ENCODE measurements at places on chromosomes 4 and X.

GRCh38 chrX:39534949-39535348 lies 562.8 kb downstream of the BCOR start:
- no peak for DNase-seq

GRCh38 chr4:176432811-176433540 lies 113.2 kb downstream of the SPCS3 start:
- no peak for DNase-seq

DNA sequence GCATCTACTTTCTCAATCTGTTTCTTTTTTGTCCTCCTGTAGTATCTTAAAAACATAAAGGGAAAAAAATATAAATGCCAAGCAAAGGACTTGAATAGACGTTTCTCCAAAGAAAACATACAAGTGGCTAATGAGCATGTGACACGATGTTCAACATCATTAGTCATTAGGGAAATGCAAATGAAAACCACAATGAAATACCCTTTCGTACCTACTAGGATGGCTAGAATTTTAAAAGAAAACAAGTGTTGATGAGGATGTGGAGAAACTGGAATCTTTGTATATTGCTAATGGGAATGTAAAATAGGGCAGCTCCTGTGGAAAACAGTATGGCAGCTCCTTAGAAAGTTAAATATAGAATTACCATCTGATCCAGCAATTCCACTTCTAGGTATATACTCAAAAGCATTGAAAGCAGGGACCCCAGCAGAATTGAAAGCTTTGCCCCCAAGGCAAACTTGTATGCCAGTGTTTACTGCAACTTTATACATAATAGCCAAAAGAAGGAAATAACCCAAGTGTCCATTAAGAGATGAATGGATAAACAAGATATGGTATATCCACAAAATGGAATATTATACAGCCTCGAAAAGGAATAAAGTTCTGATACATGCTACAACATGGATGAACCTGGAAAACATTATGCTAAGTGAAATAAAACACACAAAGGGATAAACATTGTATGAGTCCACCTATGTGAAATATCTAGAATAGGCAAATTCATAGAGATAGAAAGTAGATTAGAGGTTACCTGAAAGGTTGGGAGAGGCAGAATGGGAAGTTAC lies 138.3 kb downstream of the SH3KBP1 start:
- no peak for DNase-seq

DNA sequence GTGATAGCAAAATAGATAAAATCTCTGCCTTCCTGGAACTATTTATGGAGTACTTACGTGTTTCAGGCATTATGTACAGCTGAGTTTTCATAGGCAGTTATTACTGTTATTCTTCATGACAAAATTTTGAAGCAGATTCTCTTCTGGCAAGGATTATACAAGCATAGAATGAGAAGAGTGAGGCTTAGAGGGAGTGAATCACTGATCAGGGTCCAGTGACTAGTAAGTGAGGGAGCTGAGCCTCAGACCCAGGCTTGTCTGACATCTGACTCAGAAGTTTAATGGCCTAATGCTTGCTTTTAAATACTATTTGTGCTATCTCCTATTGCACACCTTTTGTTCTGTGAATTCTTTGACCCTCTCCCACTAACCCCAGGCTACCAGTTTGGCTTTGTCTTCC lies 110.6 kb downstream of the DTHD1 start:
- no peak for DNase-seq

GRCh38 chrX:65871671-65872311 lies 168.1 kb downstream of the VSIG4 start:
- no peak for DNase-seq

DNA sequence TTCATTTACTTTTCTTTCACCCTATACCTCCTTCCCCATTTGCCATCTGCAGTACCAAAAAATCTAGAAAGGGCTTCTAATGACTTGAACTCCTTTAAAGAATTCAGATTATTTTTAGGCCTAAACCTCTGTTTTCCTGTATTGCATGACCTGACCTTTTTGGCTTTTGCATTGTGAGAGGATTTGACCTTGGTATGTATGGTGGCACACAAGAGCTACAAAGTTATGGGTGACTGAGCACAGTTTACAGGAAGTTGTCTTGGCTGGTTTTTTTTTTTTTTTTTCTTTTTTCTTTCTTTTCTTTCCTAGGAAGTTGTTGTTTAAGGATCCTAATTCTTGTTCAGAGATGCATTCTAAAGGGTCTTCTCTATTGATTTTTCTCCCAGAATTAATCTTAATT lies 32.0 kb upstream of the MTMR8 start:
- no peak for DNase-seq

All from bone marrow (tissue), 2 donors.